ENCODE measurements at places on chromosomes 3 and 15. TPM values are rescaled to one million over a fixed set of nuclear protein-coding genes. Genes with fewer than 3 reads are reported as not detected.

DNA sequence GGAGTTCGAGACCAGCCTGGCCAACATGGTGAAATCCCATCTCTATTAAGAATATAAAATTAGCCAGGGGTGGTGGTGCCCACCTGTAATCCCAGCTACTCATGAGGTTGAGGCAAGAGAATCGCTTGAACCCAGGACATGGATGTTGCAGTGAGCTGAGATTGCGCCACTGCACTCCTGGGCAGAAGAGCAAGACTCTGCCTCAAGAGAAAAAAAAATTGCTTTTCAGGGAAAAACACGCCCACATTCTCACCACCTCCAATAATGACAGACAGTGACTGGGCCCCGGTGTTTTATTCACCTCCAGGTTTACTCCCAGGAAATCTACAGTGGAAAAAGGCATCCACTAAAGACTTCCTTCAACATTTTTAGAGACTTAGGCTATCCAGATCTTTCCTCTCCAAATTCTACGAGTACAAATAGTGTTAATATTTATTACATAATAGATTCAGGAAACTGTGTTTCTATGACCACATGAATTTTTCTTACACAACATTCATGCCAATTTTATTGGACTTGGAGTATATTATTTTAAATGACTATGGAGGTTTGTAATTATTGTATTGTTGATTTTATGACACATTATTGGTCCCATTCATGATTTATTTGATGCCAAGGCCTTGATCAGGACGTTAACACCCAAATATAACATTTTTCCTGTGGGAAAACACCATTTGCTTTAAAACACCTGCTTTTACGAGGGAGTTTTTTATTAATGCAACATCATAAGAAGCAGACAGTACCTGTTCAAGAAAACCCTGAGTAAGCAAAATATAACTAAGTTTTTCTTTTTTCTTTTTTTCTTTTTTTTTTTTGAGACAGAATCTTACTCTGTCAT, 26.6 kb downstream of the IGF2BP2 start:
- H3K36me3 ChIP-seq = no peaks in the 10 kb centered on the region
- H3K4me3 ChIP-seq = no peak overlapping the region
- no peak overlapping the region for H3K27ac ChIP-seq
- DNase-seq = no peak

DNA sequence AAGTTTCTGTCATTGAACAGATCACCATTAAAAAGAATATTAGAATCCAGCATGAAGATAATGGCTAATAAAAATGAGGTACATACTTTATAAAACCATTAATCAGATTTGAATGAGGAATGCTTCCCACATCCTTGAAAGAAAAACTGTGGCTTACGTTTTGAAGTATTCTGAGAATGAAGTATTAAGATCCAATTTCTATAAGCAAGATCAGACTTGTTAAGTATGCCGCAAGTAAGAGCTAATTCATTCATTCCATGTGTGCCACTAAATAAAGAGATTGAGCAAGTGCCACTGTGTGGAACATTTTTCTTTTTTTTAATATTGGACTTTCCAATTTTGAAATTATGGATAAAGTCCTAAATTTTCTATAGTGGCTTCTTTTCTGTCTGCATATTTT, 30.6 kb downstream of the NMD3 start:
- H3K36me3 ChIP-seq = peaks cover 55% of the 10 kb centered on the region
- H3K27me3 ChIP-seq = no peaks in the 10 kb centered on the region
- H3K4me3 ChIP-seq = no peak overlapping the region
- H3K4me1 ChIP-seq = no peaks in the 10 kb centered on the region

DNA sequence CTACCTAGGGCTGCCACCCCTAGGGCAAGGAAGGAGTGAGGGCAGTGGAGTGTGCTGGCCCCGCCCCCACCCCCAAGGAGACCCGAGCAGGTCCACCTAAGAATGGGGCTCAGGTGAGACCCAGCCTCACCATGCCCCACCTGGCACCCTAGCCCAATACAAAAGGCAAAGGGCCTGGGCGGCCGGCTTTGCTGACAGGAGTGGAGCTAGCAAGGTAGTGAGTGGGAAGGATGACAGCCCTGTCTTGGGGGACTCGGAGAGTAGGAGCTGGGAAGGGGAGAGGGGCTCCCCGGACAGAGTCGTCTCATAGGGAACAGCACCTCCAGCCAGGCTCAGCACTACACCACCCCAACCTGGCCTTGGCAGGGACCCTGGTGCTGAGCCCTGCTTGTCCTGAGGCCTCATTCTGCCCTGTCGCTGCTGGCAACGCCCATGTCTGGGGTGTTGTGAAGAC, 12.1 kb downstream of the C15orf39 start:
- no peaks in the 10 kb centered on the region for H3K4me1 ChIP-seq
- no peak overlapping the region for H3K27ac ChIP-seq
- H3K36me3 ChIP-seq = peaks cover 7% of the 10 kb centered on the region
- no peaks in the 10 kb centered on the region for H3K27me3 ChIP-seq
- no peak for DNase-seq

DNA sequence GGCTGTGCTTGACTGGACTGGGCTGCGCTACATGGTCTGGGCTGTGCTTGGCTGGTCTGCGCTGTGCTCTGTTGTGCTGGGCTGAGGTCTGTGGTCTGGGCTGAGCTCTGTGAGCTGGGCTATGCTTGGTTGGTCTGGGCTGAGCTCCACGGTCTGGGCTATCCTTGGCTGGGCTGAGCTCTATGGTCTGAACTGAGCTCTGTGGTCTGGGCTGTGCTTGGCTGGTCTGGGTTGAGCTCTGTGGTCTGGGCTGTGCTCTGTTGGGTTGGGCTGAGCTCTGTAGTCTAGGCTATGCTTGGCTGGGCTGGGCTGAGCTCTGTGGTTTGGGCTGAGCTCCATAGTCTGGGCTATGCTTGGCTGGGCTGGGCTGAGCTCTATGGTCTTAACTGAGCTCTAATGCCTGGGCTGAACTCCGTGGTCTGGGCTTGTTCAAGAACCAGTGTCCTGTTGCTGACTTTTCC, 92.0 kb downstream of the PLXNA1 start:
- no peaks in the 10 kb centered on the region for H3K27me3 ChIP-seq
- H3K4me3 ChIP-seq = no peak overlapping the region
- no peaks in the 10 kb centered on the region for H3K4me1 ChIP-seq

The EAF1 gene
- 27.1 TPM for total RNA-seq
